CD4-positive, alpha-beta T cell treated with Interleukin-12 subunit alpha and Interleukin-12 subunit beta, for 1 hour (primary cell): ENCODE measurements at places on chromosomes 1 and 21.

DNA sequence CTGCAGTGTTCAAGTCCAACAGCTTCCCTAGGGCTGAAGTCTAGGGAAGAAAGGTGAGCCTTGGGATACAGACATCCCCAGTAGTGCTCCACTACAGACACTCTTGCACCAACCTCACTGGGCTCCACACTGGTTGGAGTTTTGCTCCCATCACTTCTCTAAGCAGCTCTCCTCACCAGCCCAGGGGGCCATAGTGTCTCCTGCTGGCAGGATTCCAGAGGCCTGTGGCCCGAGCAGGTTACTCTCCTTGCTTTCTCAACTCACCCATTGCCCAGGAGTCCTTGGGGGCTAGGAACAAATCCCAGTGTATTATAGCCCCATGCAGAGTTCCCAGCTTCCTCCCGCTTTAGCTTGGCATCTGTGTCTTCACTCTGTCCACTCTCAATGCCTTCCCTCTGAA is 52.8 kb downstream of the IFI44 start:
- no peak for DNase-seq

- no peak for DNase-seq
These were observed 9.2 kb upstream of the SLAMF8 start for GRCh38 chr1:159817276-159818041.

DNA sequence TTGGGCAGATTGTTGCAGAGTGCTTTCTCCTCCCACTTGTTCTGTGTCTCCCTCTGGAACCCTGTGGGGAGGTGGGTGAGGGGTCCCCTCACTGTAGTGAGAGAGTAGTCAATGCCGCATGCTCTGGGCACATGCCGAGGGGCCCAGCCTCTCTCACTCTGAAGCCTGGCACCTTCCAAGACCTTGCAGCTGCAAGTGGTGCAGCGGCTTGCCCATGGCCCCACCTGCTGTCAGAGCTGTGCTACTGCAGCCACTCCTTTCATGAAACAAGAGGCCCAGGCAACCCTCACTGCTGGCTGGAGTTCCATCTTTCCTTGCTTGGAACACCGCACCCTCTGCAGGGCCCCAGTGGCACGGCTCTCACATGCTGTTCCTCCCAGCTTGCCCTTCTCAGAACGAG is 58.4 kb upstream of the COL6A1 start:
- DNase-seq, result peak; percentile 69

DNA sequence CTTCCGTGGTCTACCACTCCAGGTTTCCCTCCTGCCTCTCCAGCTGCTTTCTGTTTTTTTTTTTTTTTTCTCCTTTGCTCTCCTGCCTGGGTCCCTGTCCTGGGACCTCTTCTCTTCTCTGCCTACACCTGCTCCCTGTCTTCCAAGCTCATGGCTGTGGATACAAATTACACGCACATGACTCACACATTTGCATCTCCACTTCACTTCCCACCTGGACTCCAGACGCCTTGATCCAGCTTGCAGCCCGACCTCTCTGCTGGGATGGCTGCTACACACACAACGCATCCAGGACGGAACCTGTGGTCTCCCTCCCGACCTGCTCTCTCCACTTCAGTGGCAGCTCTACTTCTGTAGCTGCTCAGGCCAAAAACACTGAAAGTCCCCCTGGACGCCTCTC is 44.4 kb upstream of the B3GALT5 start:
- no peak for DNase-seq

GRCh38 chr1:63592536-63593302 is 492 bp upstream of the PGM1 start:
- peak; percentile 47 for DNase-seq

DNA sequence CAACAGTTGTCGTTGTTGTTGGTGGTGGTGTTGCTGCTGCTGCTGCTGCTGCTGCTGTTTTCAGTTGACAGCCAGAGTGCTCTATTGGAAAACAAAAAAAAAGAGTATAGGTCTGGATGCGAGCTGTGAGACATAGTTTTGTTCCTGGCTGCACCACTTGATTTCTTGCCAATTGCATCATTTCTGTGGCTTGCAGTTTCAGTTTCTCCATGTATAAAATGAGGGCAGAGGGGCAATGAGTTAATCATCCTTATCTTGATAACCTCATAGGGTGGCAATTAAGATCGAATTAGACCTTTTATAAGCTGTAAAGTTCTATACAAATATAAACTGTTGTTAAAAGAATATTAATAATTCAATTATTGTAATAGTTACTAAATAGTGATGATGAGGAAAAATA is 156.7 kb downstream of the DMRTA2 start:
- DNase-seq, result no peak

- DNase-seq, result no peak
These were observed 31.6 kb upstream of the AJAP1 start for GRCh38 chr1:4622821-4623220.

- DNase-seq, result no peak
These were observed 23.2 kb downstream of the MYBPH start for GRCh38 chr1:203152158-203153034.

DNA sequence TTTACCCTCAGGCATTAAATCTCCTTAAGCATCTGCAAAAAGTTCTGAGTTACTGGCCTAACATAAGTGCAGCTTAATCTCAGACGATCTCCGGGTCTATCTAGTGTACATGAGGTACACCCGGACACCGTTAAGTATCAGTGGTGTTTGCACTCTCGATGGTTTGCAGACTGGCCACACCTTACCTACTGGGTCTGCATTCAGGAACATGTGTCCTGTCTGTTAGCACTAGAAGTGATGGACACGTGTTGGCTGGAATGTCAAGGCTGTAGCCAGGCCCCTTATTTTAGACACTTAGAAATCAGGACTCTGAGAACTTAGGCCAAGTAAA is 783 bp upstream of the AGL start:
- DNase-seq, result peak; percentile 2

DNA sequence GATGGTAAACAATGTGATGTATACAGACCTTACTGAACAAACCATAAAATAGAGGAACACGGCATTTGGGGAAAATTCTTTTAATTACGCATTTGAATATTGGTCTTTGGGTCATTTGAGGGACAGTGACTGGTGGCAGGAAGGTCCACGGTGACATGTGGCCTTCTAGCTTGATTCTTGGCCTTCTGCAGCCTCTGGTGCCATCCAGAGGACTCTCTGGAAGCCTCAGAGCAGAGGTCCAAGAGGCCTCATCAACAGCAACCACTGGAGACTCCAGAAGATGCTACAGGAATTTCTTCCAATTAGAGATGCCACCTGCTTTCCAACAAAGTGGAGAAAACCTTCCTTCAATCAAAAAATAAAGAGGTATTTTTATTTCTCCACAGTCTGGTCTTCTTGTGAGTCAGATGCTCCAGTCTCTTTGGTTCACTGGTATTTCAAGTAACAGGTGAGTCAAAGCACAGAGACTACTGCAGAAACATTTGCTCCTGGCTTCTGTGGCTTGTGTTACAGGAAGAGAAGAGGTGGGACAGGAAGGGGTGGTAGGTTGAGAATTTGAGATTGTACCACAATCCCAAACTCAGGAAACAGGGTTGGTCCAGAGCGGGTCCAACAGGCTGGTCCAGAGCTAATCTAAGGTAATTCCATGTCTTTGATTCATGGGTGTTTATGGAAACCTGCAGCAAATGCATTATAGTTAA is 2.7 kb upstream of the F5 start:
- no peak for DNase-seq
